Upper lobe of left lung (tissue), 6 donors: ENCODE measurements at places on chromosomes 2 and 18. TPM values are rescaled to one million over a fixed set of nuclear protein-coding genes. Genes with fewer than 3 reads are reported as not detected.

RRM2 gene
- 12.9 TPM for total RNA-seq

CABYR gene
- 2.9 TPM for total RNA-seq

TEX44 gene
- not detected for total RNA-seq

DOK6 gene
- 6.1 TPM for total RNA-seq

EVA1A gene
- 96.9 TPM for total RNA-seq

IL1F10 gene
- not detected for total RNA-seq

B3GNT7 gene
- 64.5 TPM for total RNA-seq

DNA sequence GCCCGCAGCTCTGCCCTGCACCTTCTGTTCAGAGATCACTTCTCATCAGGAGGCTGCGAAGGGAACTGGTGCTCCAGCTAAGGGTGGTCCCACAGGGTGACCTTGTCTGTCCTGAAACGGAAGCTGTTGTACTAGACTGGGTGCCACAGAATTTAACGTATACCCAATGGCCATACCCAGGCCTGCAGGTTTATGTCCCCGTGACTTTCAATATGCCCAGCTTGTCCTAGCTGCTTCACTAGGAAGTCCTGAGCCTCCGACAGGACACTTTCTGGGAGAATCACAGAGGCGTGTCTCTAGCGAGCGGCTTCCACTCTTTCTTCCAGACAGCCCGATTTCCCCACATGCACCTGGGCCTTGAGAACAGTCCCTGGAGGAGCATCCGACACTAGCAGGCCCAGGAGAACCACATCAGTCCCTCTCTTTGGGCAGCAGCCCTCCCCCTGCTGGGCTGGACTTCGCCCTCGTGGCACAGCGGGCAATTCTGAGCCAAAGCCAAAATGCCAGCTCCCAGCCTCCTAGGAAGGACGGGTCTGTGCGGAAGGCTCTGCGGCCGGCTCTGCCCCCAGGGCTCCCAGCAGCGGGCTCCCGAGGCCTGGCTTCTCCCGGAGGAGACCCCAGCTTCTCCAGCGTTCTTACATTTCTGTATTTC, 91.9 kb upstream of the OTOS start:
- DNase-seq = no peak

DNA sequence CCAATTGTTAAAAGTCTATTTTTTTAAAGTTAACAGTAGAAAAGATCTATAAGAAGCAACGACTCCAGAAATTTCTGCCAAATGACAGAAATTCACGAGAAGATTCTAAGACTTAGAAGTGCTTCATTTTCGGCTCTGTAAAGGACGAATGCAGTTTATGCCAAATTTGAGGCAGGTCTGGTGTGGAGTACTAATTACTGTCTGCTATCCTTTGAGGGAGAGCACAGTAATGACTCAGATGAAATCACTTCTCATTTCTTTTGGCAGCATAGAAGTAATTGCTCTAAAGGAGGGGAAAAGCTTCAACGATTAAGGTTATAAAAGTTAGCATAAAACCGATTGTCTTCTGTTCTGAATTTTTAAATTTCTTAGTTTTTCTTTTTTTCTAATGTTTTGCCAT, 11.4 kb downstream of the G6PC2 start:
- DNase-seq = no peak

DNA sequence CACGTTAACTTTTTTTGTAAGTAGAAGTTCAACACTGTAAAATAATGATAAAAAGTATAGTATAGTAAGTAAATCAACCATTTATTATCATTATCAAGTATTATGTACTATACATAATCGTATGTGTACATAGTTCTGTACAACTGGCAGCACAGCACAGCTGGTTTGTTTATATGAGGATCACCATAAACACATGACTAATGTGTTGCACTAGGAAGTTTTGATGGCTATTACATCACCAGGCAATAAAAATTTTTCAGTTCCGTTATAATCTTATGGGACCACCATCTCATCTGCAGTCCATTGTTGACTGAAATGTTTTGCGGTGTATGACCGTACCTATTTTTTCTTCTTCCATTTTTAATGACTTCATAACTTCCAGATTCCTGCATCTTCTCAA, 39.2 kb upstream of the ZNF385B start:
- no peak for DNase-seq

DNA sequence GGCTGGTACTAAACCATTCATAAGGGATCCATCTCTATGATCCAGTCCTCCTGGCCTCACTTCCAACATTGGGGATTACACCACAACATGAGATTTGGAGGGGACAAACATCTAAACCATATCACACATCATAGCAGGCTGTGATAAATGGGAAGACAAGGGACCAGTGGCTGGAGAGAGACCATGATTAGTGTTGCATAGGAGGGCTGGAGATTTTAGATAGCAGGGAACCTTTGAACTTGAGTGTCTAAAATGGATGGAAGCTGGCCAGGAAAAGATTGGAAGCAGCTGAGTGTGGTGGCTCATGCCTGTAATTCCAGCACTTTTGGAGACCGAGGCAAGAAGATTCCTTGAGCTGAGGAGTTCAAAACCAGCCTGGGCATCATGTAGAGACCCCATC, 12.4 kb upstream of the SCG2 start:
- no peak for DNase-seq

- no peak for DNase-seq
Measured at GRCh38 chr2:131120815-131121317, 15.7 kb downstream of the PLEKHB2 start.

- no peak for DNase-seq
Measured at GRCh38 chr2:177298191-177298590, 33.7 kb upstream of the NFE2L2 start.

GRCh38 chr2:228377533-228377932, 196.0 kb upstream of the SPHKAP start:
- DNase-seq = no peak
